ENCODE measurements at places on chromosomes 4 and X.

DNA sequence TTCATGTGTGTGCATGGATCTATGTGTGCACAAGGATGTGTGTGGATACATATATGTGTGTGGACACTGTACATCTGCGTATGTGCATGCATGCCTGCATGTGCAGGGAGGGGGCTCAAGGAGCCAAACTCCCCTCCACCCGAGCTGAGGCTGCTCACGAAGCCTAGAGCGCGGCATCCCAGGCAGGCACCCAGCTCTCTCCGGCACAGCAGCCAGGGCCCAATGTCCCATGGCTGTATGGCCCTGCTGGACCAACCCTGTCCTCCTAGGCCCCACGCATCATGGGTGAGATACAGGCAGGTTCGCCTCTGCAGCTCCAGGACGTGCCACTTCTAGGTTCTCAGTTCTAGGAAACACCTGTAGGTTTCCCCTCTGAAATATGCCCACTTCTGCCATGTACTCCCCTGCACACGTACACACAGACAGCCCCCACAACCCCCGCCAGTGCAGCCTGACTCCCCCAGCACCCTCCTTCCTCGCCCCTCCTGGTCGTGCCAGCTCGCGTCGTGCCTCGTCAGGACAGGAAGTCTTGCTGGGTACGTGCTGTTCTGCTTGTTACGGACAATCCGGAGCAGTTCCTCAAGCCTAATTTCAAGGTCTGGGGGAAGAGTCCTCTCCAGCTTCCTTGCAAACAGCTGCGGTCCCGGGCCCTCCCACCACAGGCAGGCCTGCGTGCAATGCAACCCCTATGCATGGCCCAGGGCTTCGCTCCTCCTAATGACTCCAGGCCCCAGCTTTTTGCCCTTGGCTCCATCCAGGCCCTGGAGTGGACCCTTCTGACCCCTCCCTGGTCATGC lies 3.2 kb upstream of the ADRA2C start:
- no peak for DNase-seq

- DNase-seq, result no peak
Measured at GRCh38 chrX:54931107-54931506, 10.5 kb downstream of the TRO start.

GRCh38 chrX:79110731-79111130 lies 33.8 kb upstream of the GPR174 start:
- no peak for DNase-seq

GRCh38 chrX:71147496-71148277 lies 3.0 kb downstream of the NLGN3 start:
- DNase-seq, result no peak

DNA sequence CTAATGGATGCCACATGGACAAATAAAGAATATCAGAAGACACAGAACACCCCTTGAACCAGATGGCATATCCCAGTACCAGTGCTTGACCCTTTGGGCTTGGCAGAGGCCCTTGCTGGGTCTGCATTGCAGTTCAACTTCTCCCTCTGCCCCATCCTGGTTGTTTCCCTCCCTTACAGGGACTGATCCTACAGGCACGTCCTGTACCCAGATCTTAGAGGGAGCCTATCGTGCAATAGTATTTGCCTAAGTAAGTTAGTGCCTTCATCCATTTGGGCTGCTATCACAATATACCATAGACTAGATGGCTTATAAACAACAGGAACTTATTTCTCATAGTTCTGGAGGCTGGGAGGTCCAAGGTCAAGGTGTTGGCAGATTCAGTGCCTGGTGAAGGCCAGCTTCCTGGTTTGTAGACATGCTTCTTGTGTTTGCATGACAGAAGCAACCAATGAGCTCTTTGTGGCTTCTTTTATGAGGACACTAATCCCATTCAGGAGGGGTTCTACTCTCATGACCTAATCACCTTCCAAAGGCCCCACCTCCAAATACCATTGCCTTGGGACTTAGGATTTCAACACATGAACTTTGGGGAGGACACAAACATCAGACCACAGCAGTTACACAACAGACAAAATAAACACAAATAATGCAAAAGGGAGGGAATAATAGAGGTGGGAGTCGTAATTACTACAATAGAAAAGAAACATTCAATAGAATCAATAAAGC lies 146.5 kb upstream of the MSX1 start:
- DNase-seq, result no peak

DNA sequence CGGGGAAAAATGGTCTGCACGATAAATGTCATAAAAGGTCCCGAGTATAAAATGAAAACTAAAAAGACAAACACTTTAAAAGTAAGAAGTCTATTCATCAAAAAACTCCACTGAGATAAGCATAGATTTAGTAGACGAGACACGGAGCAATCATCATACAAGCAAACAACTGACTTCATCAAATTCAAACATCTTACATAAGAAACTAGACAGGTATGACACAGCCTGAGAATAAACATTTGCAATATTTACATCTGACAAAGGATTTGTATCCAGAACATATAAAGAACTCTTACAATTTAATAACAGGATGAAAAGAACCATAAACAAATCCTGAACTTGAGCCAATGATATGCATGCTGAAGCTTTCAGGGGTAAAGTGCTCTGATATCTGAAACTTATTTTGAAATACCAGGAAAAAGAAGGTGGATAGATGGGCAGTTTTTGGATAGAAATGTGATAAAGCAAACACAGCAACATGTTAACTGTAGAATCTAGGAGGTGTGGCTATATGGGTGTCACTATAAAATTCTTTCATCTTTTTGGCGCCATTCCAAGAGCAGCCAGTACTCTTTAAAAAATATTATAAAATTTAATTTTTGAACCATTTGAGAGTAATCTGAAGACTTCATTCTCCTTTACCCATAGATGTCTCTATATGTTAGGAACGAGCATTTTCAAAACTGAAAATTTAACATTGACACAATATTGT lies 12.0 kb downstream of the MPP1 start:
- DNase-seq, result no peak

GRCh38 chr4:76200771-76201231 lies 12.8 kb downstream of the SCARB2 start:
- DNase-seq, result no peak

- DNase-seq, result no peak
Measured at GRCh38 chr4:56128213-56128612, 179.5 kb downstream of the CEP135 start.

DNA sequence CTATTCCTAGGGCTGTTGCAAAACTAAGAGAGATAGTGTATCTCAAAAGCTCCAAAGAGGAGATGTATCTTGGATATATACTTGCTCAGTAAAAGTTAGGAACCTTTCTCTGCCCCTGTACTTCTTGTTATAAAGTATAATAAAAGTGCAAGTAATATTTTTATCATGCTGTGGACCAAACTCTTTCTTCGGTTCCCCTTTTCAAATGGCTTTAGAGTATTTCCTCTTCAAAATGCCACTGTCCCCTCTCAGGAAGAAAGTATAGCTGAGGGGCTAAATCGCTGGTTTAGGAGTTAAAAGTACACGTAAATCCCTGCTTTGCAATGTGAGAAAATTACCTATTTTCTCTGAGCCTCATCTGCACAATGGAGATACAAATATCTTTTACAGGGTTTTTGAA lies 169.1 kb upstream of the FTHL17 start:
- no peak for DNase-seq

GRCh38 chrX:31117266-31117665 lies 45.4 kb upstream of the FTHL17 start:
- peak; percentile 6 for DNase-seq

DNA sequence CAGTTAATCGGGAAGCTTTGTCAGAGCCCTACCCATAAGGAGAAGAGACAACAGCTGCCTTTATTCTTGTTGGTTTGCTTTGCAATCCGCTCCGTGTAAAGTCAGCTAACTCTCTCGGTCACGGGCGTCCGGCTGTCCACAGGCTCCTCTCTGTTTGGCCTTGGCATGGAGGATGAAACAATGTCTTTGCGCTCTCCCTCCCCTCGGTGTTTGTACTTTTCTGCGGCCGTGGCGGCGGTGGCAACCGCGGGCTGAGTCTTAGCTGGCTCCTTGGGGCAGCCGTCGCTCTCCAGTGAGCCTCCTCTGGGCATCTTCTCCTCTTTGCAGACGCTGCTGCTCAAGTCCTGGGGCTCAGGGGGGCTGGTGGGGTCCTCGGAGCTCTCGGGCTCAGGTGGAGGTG lies 10.6 kb upstream of the IRAK1 start:
- DNase-seq, result no peak

DNA sequence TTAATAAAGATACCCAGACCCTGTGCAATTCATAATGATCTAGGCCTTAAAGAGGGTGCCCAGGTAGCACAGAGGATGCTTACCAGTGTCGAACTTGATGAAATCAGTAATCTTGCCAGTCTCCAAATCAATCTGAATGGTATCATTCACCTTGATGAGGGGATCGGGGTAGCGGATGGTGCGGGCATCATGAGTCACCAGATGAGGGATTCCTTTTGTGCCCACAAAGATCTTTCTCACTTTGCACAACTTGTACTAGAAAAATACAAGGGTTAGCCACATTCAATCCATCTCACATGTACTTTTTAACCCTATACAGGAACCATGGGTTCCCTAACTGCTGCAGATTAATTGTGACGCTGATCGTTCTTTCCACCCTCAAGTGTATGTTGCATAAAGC lies 3.3 kb downstream of the RPS4X start:
- no peak for DNase-seq

DNA sequence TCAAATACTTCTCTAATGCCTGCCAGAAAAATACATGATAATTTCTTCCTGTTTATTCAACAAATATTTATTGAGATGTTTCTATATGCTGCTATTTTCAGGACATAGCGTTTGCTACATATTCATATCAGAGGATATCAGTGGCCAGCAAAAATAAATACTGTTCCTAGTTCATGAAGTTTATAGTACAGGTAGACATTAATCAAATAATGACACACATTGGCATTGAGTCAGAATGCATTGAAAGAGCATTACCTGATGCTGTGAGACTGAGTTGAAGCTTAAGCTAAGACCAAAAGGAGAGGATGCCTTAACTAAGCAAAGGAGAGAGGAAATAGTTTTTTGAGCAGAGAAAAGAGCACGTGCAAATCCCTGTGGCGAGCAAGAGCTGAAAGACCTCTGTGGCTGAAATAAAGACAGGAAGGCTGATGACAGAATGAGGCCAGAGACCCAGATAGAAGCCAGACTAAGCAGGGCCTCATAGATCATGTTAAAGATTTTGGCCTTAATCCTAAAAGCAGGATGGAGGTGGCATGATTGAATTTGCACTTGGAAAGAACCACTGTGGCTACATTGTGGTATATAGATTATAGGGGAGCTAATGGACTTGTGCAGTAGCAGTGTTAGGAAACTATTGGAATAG lies 36.2 kb downstream of the FAM241A start:
- no peak for DNase-seq

DNA sequence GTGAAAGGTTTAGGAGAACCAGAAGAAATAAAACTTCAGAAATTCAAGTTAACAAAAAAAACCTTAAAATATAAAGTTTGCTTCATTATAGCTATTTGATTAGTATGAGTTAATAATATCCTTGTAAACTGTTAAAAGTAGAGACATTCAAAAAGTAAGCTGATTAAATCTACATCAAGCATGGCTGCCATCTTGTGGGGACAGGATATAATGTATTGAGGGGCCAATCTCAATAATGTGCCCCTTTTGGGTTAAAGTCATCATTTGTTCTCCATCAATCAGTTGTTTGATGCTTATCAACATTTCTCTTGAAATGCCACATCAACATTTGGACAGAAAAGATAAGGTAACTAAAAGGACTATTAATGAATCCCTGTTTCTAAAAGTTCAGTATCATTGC lies 4.6 kb upstream of the GRID2 start:
- no peak for DNase-seq

DNA sequence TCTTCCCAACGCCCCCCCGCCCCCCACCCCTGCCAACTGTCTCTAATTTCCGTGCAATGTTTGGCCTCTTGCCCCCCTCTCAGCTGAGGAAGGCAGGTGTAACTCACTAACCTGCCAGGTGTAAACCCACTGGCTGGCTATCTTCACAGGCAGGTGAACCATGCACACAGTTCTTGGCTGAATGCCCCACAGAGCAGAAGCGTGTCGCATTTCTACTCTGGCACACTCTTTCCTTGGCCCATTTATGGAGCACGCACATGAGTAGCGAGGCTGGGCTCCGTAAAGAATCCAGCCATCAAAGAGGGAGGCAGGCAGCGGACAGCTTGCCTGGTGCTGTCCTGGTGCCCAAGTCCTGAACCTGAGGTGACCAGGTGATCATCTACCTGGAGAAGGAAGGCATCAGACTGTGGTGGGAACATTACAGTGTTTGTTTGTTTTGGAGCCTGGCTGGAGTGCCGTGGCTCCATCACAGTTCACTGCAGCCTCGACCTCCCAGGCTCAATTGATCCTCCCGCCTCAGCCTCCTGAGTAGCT lies 39.2 kb upstream of the CRMP1 start:
- no peak for DNase-seq

DNA sequence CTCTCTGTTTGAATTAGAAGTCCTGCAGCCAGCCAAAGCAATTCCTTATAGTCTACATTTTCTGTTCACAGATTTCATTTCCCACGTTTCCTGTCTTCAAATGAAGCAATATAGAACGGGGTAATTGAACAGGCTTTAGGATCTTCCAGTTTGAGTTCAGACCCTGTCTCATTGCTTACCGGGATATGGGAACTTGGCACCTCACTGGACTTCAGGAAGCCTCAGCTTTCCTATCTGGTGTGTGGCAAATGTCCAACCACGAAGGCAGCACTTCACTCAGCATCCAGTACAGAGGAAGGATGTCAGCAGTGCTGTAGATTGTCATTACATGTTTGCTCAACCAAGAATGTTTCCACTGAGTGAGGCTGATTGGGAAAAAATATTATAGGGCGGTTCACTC lies 271.1 kb upstream of the ZFP42 start:
- DNase-seq, result no peak

- DNase-seq, result no peak
Measured at GRCh38 chrX:133985164-133985966, at the start of gene GPC3. TSS of gene GPC3 (minus strand) at chrX:133985594.

GRCh38 chr4:28350485-28350884 lies 1489.8 kb downstream of the STIM2 start:
- no peak for DNase-seq

- no peak for DNase-seq
Measured at GRCh38 chr4:123667496-123667895, 270.9 kb downstream of the SPRY1 start.

- DNase-seq, result peak; percentile 1
Measured at GRCh38 chr4:34271479-34272355, 1972.6 kb downstream of the ARAP2 start.

GRCh38 chr4:85102606-85103005 lies 136.1 kb upstream of the WDFY3 start:
- DNase-seq, result no peak

GRCh38 chrX:82218361-82218760 lies 1016.5 kb downstream of the SH3BGRL start:
- DNase-seq, result peak; percentile 6

- no peak for DNase-seq
Measured at GRCh38 chrX:150729956-150730355, 36.8 kb downstream of the MTMR1 start.

- DNase-seq, result no peak
Measured at GRCh38 chrX:103253608-103254007, 1.3 kb downstream of the TCEAL8 start.

GRCh38 chrX:114615765-114616164 lies 31.9 kb downstream of the HTR2C start:
- no peak for DNase-seq

DNA sequence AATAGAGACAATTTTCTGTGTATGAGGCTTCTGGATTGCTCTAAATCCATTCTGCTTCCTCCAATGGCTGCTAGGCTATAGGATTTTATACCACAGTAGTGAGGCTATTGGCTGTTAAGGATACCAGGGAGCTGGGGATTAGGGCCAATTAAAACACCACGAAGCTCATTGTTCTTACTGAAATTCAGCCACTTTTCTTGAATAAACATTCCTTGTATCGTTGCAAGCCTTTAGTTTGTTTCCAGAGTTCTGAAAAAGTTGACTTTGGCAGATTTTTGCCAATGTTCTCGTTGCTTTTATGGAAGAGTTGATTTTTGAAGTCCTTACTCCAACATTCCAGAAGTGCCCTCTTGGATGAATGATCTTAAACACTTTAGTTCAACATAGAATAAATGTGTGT lies 238.4 kb upstream of the TEX13A start:
- DNase-seq, result no peak

Measured in epithelial cell of proximal tubule (primary cell).